Right cardiac atrium (tissue), 5 donors: ENCODE measurements at places on chromosomes 5 and 9. TPM values are rescaled to one million over a fixed set of nuclear protein-coding genes. Genes with fewer than 3 reads are reported as not detected.

The PCDHGA10 gene
- 1.6 TPM for polyA plus RNA-seq

The CATSPER3 gene
- polyA plus RNA-seq, result 0.48 TPM

The CDH6 gene
- polyA plus RNA-seq, result 0.84 TPM

The DMRT3 gene
- not detected for polyA plus RNA-seq

DNA sequence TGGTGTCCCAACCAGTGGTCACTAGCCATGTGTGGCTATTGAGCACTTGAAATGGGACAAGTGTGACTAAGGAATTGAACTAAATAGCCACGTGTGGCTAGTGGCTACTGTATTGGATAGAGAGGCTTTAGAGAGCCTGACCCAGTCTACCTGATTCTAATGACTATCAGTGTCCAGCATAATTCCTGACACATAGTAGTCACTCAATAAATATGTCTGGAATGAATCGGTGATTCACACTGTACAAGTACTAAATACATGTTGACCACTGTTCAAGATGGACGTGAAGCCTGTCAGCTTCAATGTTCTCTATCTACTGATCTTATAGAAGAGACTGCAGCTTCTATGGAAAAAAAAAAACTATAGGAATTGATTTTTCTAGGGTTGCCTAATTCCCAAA lies 57.7 kb upstream of the MAST4 start:
- no peak for DNase-seq
